ENCODE measurements at places on chromosomes 5 and 9.

- DNase-seq, result no peak
Measured at GRCh38 chr9:111598733-111599091, 735 bp downstream of the PTGR1 start.

GRCh38 chr5:134989266-134989830, 21.6 kb downstream of the CATSPER3 start:
- DNase-seq, result no peak

DNA sequence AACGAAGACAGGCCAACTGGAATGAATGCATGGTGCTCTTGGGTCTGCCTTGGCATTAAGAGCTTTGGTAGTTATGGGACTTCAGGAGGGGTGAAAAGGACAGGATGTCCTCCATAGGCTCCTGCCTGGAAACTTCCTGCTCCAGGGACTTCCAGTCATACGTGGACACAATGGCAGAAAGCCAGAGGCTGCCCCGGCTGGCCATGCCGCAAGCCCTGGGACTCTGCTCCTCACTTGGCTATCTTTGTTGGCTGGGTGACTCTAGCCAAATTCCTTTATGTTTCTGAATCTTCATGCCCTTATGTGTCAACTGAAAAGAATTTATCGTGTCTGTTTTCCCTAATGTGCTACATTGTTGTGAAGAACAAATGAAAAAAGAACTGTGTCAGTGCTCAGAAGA, 136.9 kb downstream of the SIL1 start:
- DNase-seq, result no peak

DNA sequence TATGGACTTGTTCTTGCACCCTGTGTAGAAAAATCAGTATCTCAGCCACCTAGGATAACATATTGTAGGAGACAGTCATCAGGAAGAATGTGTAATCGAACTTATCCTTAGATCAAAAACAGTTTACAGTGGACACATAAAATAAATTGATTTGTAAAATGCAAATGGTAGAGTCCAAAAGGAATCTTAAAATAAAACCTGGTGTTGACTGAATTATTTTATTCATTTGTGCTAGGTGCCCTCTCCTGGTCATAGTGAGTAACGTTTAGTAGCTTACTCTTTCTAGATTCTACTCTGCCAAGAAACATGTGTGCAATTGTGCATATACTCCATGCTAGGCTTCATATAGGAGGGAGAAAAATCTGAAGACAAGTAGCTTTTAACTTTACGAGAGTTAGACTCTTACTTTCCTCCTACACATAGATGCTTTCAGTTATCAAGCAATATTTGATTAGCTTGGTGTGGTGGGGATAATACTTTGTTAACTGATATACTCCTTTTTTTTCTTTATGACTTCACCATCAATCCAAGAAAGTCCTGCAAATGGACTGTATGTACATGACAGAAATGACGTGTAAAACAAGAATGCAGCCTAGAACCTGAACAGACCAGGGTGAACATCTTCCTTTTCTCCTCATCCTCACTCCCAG, 23.7 kb upstream of the LOX start:
- DNase-seq, result peak; percentile 33

- no peak for DNase-seq
Measured at GRCh38 chr5:134659456-134659855, 10.9 kb downstream of the SEC24A start.
